ENCODE measurements at places on chromosomes 2 and 18.

- DNase-seq = no peak
These were observed 164.3 kb upstream of the PIK3C3 start for GRCh38 chr18:41790687-41791086.

- peak; percentile 34 for DNase-seq
These were observed 55.7 kb downstream of the DNMT3A start for GRCh38 chr2:25286025-25286400.

GRCh38 chr2:58156780-58157179 is 84.3 kb downstream of the FANCL start:
- DNase-seq = no peak

- peak; percentile 16 for DNase-seq
These were observed 723 bp upstream of the SLC30A3 start for GRCh38 chr2:27263287-27264252.

GRCh38 chr18:54109131-54109683 is 115.3 kb downstream of the MBD2 start:
- DNase-seq = no peak

DNA sequence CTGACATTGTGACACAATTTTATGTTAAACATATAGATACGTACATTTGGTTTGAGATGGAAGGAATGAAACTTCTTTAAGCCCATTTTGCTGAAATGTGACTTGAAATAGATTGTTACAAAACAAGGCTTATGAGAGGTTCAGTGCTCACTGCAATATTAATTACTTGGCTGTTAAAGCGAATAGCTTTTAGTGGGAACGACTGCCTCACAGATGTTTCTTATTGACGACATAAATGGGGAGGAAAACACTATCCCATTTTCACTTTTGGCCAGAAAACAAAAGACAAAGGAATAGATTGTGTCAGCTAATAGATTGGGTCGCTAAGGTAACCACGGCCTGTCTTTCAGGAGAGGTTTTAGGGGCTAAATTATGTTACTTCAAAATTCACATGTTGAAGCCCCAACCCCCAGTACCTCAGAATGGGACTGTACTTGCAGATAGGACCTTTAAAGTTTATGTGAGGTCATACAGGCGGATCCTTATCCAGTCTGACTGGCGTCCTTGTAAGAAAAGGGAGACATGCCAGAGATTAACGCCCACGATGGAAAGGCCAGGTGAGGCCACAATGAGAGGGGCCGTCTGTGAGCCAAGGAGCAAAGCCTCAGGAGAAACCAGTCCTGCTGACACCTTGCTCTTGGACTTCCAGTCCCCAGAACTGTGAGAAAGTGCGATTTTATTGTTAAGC is 10.8 kb downstream of the INPP1 start:
- no peak for DNase-seq

GRCh38 chr2:197259470-197259999 is 51.0 kb downstream of the ANKRD44 start:
- no peak for DNase-seq

DNA sequence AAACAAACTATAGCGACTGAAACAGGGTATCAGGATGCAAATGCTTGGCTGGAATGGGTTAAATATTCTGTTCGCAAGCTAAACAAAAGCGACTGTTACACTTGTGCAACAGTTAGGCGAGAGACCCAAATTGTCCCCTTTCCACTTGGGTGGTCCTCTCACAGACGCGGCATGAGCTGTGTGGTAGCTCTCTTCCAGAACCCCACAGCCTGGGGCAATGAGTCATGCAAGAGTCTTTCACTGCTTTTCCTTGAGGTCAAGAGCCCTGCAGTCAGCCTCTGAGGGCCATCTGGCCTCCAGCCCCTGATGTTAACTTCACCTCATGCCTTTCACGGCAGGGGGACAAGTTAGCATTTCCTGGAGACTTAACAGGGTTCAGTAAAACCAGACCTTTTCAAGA is 25.7 kb downstream of the SULT1C4 start:
- no peak for DNase-seq

GRCh38 chr2:238158509-238159070 is at the start of gene ERFE:
ERFE (plus strand) TSS chr2:238158970; CDS start chr2:238159008, 38 bp downstream.
- peak; percentile 67 for DNase-seq

DNA sequence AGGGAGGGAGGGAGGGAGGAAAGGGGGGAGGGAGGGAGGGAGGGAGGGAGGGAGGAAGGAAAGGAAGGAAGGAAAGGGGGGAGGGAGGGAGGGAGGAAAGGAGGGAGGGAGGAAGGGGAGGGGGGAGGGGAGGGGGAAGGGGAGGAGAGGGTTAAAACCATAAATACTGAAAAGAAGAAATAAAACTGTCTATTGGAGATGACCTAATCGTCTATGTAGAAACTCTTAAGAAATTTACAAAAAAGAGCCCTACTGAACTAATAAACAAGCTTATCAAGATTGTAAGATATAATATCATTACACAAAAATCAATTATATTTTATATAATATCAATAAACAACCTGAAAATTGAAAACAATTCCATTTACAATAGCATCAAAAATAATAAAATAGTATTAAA is 32.3 kb upstream of the CTDP1 start:
- no peak for DNase-seq

GRCh38 chr2:176128172-176128981 is 1.1 kb upstream of the HOXD8 start:
- no peak for DNase-seq

DNA sequence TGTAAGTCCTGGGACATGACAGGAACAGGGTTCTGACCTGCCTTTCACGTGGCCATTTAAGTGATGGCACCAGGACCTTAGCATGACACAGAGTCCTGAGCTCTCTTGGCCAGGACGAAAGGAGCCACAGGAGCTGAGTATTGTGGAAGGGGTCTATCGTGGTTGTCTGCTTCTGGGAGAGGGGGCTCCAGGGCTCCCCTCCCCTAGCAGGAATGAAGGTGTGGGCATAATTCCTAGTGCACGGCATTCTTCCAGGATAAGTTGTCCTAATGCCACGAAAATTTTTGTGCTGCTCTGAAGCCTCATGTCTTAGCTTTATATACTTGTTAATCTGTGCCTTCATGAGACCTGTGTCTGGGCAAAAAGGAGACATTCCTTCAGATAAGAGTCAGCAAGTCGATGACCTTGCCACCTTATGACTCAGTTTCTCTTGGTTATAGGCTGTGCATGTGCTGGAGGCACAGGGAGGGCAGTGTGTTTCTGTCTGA is 17.1 kb downstream of the GATA6 start:
- no peak for DNase-seq

- DNase-seq = no peak
These were observed 49.8 kb downstream of the ADD2 start for GRCh38 chr2:70718241-70718640.

DNA sequence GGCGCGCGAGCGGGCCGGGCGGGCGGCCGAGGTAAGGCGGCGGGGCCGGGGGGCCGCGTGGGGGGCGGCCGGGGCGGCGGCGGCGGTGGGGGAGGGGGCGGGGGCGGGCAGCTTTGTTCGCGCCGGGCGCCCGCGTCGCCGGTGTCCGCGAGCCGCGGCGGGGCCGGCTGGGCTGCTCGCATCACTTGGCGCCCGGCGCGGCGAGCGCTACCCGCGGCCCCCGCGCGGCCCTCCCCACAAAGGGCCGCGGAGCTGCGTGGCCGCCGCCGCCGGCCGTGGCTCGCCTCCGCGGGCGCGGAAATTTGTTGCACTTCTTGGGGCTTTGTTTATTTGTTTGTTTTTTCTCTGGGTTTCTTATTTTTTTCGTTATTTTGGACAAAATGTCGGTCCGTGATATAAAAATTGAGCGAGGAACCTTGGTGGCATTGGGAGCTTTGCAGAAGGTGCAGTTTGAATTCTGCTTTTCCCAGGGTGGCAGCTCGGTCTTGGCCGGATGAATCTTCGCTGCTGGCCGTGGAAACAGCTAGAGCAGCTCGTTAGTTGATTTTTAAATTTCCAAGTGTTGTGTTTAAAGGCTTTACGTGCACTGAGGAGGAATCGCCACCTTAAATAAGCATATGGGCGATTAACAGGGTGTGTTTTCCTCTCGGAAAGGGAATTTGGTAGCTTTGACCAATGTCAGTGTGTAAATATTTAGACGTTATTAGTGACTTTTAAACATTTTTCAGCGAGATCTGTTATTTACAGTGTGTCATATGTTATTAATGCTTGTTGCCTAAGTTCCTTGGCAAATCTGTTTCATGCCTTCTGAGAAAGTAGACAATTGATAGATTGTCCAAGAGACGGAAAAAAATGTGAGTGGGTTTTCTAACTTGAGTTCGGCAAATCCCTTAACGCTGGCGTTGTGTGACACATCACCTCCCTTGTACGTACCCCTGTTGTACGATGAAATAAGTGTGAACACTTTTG is 822 bp downstream of the UBE2E3 start:
- peak; percentile 63 for DNase-seq

- DNase-seq = no peak
These were observed 6.3 kb downstream of the HRH4 start for GRCh38 chr18:24466771-24467170.

- DNase-seq = no peak
These were observed 1.1 kb upstream of the PREB start for GRCh38 chr2:27135478-27135955.

DNA sequence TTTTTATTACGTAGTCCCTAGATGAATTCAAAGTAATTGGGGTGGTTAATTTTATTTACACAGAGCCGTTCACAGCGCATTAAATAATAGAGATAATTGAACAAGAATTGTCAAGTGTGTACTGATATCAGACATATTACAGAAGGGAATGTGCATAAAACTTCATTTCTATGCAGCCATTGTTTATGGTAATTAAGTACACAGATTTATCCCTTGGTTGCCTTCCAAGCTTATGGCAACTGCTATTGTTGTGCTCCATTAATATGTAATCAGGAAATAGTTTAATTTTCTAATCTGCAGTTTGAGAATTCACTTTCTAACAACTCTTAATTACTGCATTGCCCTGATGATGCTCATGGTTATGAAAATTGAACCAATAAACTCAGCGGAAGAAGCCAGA is 47.3 kb upstream of the OTX1 start:
- DNase-seq = peak; percentile 6

DNA sequence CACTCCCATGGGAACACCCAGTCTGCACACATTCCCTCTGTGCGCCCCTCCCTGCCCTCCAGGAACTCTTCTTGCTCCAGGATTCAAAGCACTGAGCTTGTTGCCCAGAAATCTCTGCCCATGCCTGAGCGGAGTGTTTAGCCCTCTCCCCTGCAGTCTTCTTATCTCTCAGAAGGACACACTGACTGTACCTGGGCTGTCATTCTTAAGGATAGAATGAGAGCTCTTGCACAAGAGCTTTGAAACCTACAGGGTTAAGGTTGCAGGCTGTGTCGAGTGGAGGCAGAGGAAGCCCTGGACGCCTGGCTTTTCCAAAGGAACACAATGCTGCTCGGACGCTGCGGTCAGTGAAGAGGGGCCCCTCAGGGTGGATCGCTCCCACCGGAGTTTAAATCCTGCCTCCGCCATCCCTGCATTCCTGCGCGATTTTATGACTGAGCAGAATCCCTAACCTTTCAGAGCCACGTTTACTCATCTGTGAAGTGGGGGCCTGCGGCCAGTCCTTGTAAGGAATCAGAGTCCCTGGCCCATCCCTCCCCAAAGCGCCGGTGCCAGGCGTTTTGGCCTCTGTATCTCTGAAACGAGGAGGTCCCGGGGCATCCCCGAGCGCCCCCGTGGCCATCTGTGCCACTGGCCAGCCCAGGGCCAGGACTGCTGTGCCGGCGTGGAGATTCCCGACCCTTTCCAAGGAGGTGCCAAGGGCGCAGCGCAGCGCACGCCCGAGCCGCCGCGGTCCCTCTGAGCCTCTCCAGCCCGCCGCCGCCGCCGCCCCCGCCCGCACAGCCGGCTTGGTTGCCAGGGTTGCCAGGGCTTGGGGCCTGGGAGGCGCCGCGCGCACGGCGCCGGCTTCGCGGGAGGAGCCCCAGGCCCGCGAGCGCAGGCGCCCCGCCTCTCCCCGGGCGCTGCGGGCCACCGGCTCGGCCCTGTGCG is 58.9 kb downstream of the FAM168B start:
- peak; percentile 75 for DNase-seq

DNA sequence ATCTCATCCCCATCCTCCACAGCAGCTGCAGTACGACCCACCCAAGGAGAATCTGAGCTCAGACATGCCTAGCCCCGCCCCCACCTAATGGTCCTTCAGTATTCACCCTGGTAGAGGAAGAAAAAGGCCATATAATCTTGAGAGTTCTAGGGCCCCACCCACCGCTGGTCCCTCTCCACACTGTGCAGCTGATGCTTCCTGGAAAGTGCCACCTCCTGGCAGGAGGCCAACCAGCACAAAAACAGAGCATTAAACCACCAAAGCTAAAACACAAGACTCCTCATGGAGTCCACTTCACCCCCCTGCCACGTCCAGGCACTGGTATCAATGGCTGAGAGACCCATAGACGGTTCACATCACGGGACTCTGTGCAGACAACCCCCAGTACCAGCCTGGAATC is 40.7 kb downstream of the MC4R start:
- peak; percentile 22 for DNase-seq

DNA sequence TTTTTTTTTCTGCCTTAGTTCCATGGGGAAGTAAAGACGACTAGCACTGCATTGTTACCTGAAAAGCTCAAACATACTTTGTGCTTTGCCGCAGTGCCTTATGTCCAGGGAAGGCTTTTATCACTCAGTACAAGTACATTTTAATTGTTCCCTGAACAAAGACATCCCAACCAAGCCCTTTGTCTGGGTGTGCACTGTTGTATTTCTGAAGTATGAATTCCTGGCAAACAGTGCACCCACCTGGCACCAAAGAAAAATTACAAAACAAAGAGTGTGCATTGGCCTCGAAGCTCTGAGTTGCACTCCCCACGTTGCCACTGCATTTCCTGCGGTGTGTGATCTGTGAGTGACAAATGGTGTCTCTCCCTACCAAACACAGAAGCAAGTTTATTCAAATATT is 858.5 kb upstream of the PIK3C3 start:
- DNase-seq = peak; percentile 83

GRCh38 chr2:231696004-231696367 is 12.3 kb upstream of the PTMA start:
- DNase-seq = no peak

DNA sequence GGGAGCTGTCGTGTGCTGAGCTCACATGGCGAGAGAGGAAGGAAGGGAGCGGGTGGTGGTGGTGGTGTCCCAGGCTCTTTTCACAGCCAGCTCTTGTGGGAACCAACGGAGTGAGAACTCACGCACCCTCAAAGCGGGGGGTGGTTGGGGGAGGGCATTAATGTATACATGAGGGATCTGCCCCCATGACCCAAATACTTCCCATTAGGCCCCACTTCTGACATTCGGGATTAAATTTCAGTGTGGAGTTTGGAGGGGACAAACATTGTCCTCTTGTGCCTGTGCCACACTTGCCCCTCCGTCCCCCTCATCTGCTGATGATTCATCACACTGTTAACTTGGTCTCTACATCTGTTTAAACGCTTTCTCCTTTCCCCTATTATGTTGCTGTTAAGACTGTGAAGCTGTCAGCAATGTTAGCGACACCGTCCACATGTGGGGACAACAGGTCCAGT is 22.5 kb downstream of the INPP4A start:
- DNase-seq = no peak

GRCh38 chr18:33440060-33441043 is at the start of gene CCDC178:
CCDC178 (minus strand) TSS chr18:33440721; CDS start chr18:33412088, 28,633 bp downstream.
- peak; percentile 93 for DNase-seq

GRCh38 chr2:236012155-236012554 is 156.0 kb downstream of the GBX2 start:
- no peak for DNase-seq

- DNase-seq = no peak
These were observed 32.8 kb downstream of the ITPRID2 start for GRCh38 chr2:181924336-181924735.

Measured in NCI-H69 (cell line).